ENCODE measurements at places on chromosomes 13 and 19. TPM values are rescaled to one million over a fixed set of nuclear protein-coding genes. Genes with fewer than 3 reads are reported as not detected.

The UHRF1 gene
- 203 TPM for total RNA-seq

GRCh38 chr13:43232144-43232872, 208.9 kb downstream of the DNAJC15 start:
- no peak for DNase-seq

DNA sequence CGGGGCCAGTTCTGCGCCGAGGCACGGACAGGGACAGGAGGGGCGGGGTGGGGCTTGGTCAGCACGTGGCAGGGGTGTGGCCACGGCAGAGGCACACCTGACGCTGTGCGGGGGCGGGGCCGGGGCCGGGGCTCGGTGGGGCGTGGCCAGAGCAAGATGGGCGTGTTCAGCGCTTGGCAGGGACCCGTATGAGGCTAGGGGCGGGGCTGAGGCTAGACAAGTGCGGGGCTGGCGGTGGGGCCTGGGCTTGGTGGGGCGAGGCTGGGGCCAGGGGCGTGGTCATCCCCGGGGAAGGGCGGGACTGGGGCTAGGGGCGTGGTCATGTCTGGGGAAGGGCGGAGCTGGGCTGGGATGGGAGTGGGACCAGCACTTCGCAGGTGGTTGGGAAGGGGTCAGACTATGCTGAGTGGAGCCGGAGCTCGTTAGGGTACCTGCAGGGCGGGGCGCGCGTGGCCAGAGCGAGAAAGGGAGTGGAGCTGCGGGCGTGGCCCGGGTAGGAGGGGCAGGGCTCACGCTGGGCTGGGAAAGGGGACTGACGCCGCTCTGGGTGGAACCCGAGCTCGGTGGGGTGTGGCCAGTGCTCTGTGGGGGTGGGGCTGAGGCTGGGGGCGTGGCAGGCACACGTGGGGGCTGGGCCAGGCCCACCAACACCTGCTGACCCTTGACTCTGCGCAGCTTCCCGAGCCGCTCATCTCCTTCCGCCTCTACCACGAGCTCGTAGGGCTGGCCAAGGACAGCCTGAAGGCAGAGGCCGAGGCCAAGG, 12.8 kb downstream of the POLR2E start:
- peak; percentile 85 for DNase-seq

- DNase-seq = peak; percentile 94
Observed at GRCh38 chr19:57888560-57889231, at the start of gene ZNF814. Gene ZNF814 (minus strand): TSS chr19:57889037. CDS start chr19:57888802, 235 bp downstream.

GRCh38 chr13:114129649-114130062, 2.8 kb downstream of the RASA3 start:
- no peak for DNase-seq

DNA sequence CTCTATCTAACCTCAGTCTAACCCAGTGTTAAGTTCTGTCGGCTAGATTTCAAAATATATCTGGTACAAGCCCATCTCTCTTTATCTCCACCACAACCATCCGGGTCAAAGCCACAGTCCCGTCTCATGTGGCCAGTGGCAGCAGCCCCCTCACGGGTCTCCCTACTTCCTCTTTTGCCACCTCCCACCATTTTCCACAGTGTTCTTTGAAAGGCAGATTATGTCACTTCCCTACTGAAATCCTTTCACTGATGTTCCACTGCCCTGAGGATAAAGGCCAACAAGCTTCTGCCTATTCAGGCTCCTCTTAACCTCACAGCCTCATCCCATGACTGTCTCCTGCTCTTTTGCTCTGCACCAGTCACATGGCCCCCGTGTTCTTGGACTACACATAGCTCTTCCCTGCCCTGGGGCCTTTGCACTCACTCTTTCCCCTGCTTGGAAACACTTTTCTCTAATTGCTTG, 117.2 kb downstream of the UBL3 start:
- DNase-seq = no peak

The FUT1 gene
- 0.06 TPM for total RNA-seq

The PLD3 gene
- total RNA-seq = 334 TPM

GRCh38 chr19:34999498-35000337, at the start of gene GRAMD1A:
Gene GRAMD1A (plus strand): TSS chr19:35000323. CDS start chr19:35000479, 156 bp downstream.
- DNase-seq = peak; percentile 88

DNA sequence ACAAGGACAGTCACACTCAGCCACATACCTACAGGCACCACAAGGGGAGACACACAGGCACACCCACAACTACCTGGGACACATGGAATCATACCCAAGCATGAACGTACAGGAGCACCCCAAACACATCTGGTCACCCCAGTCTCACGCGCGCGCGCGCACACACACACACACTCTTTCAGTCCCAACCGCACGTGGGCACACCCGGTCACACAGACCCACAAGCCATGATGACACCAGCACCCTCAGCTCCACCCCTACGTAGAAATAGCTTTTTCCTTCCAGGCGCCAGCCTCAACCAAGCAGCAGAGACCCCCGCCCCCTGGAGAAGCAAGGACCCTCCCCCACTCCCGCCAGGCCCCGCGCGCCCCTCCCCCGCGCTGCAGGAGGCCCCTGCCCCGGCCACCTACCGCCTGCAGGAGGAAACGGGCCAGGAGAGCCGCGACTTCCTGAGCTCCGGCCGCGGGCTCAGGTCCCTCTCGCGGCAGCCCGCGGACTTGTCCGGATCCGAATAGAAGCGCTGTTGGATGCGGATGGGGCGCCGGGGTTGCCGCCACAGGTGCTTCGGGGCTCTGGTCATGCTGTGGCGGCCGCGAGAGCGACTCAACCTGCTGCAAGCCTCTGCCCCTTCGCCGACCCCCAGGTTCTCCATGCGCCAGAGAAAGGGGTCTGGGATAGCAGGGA, 6.4 kb upstream of the PDE4C start:
- DNase-seq = no peak

All from A673 (cell line).